ENCODE measurements at places on chromosomes 11 and 22.

- DNase-seq, result no peak
These were observed 3.8 kb downstream of the SMTNL1 start for GRCh38 chr11:57541169-57541568.

DNA sequence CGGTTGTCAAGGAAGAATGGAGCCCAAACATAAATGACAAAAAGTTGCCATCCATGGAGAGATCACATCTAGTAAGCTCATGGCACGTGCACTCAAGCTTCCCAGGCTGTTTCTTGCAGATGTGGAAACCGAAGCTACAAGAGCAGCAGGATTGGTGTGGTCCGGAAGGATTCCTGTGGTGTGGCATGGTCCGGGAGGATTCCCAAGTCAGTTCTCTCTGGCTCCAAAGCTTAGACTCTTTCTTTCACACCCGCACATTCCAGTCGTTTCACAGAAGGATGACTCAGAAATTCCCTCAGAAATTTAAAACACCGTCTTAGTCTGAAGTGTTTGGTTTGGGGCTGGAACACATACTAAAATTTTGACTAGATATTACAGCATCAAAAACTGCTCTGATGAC is 78.0 kb upstream of the DRD2 start:
- DNase-seq, result peak; percentile 98

- no peak for DNase-seq
These were observed 90.8 kb downstream of the ABTB2 start for GRCh38 chr11:34267013-34267412.

GRCh38 chr11:102166175-102167064 is 56.2 kb downstream of the YAP1 start:
- DNase-seq, result no peak

GRCh38 chr22:34709641-34710040 is 356.3 kb upstream of the ISX start:
- no peak for DNase-seq

GRCh38 chr11:64718084-64718779 is 4.8 kb downstream of the NRXN2 start:
- DNase-seq, result no peak

GRCh38 chr11:112899235-112900006 is 61.8 kb upstream of the NCAM1 start:
- DNase-seq, result no peak

DNA sequence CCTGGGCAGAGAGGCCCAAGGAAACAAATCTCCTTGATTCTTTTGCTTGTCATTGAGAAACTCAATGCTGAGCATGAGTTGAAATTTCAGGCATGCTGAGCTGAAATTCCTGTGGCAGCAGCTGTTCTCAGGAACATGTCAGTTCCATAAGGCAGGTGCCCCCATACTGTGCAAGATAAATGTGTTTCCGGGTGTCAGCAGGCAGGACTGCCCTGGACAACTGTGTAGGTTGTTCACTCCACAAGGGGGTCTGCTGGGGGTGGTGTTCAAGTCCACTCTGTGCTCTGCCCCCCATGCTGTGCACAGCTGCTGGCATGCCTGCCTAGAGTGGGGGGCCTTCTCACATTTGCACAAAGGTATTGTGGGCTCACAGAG is 133.7 kb downstream of the CTTN start:
- no peak for DNase-seq

GRCh38 chr11:134528453-134528852 is 116.4 kb upstream of the B3GAT1 start:
- no peak for DNase-seq

GRCh38 chr11:130000552-130001176 is 2.0 kb downstream of the PRDM10 start:
- DNase-seq, result no peak

- DNase-seq, result no peak
These were observed 90.5 kb downstream of the GALNT18 start for GRCh38 chr11:11531131-11531908.

GRCh38 chr22:39080052-39080762 is 3.1 kb downstream of the APOBEC3G start:
- DNase-seq, result no peak

DNA sequence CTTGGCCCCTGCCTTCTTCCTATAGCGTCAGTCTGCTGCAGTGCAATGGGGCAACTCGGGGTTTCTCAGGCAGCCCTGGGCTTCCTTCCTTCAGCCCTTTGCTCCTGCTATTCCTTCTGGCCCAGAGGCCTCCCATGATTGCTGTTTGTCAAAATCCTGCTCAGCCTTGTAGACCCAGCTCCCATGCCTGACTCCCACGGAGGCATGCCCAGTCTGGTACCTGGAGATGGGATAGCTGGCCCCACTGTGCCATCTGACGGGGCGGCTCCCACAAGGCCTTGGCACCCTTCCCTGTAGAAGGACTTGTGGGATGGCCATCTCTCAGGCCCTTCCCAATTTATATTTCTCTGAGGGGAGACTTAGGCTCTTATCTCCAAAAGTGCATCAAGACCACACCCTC is 590 bp upstream of the CD6 start:
- DNase-seq, result no peak

DNA sequence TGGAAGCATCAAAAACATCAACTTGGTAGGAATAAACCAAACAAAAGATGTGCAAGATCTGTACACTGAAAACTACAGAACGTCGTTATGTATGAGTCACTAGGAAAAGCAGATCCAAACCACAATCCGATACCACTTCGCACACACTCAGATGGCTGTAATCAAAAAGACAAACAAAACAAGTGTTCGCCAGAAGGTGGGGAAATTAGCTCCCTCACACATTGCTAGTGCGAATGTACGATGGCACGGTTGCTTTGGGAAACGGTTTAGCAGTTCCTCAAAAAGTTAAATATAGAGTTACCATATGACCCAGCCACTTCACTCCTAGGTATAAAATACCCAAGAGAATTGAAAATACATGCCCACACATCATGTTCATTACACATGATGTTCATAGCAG is 14.8 kb upstream of the CARD10 start:
- DNase-seq, result peak; percentile 73

GRCh38 chr11:107564877-107565218 is 687 bp downstream of the ALKBH8 start:
- DNase-seq, result no peak

DNA sequence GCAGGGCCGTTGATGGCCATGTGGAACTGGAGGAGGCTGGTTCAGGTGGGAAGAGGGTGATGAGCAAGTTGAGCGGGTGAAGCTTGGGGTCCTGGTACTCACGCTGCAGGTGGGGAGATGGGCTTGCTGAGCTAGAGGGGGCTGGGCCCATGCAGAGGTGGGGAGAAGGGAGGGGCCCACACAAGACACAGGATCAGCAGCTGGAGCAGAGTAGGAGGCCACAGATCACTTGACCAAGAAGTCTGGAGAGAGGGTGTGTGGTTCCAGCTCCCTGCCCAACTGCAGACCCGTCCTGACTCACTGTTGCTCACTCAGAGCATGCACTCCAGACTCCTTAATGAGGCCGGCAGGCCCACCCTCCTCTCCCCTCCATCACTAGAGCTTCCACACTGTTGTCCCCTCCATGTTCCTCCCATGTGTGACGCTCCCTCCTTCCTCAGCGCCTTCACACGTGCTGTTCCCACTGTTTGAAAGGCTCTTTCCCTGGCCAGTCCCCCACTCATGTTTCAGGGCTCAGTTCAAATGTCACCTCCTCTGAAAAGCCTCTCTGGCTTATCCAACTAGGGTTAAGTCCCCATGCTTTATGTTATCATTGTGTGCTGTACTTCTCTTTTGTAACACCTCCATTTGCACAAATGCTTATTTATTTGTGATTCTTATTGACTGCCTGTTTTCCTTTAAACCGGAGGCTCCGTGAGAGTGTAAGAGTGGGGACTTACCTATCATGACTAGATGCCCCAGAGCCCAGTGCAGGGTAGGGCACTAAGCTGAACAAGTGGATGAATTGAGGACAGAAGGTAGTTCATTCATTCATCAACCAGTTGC is 2.3 kb downstream of the CCDC86 start:
- DNase-seq, result peak; percentile 28

- peak; percentile 57 for DNase-seq
These were observed 3.4 kb upstream of the FADS1 start for GRCh38 chr11:61820174-61820573.

GRCh38 chr11:32034680-32035079 is 56.2 kb upstream of the RCN1 start:
- DNase-seq, result peak; percentile 65

- DNase-seq, result no peak
These were observed 33.1 kb downstream of the LRFN4 start for GRCh38 chr11:66889960-66890359.

GRCh38 chr11:98183034-98183433 is 837.7 kb upstream of the CNTN5 start:
- DNase-seq, result no peak

DNA sequence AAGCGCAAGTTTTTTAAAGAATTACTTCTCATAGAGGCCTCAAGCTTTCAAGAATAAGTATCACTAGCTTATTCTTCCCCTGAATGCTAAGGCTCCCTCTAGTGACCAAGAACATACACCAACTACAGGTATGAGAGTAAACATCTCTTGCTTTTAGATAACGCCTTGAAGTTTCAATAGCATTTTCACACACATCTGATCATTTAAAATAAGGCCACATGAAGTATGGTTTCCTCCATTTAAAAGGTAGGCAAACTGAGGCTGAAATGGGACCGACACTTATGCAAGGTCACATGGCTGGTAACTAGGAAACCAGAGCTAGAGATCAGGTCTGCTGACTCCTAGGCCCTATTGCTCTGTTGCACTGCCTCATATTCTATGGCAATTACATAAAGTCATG is 66.5 kb downstream of the CCDC34 start:
- DNase-seq, result peak; percentile 49

DNA sequence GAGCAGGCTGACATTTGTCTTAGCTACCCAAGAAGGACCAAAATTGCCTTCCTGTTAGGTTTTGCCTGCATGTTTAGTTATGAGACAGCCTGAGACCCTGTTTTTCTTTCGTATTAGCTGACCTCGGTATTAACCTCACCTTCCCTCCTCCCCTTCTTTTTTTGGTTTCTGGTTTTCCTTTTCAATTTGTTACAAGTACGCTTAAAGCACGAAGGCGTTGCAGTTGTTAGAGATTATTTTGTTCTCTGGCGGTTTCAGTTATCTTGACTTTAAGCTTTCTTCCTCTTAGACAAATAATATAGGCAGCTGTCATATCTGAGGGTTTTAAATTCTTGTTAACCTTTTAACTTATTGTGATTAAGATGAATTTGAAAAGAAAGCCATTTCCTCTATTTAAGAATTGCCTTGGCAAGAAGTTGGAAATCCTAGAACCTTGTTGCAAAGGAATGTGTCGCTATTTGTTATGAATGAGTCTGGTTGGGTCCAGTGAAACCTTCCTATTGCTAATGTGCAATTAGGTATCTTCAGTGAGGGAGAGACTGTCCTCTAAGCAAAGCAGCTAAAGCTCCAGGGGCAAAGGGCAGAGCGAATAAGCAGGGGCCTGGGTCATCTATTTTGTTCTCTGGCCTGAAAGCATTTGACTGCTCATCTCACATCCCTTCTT is 45.7 kb downstream of the PACS1 start:
- DNase-seq, result no peak
